Stomach (tissue), 19 donors: ENCODE measurements at places on chromosomes 6 and 20. TPM values are rescaled to one million over a fixed set of nuclear protein-coding genes. Genes with fewer than 3 reads are reported as not detected.

Gene GRM4
- polyA plus RNA-seq = not detected

Gene RIPK1
- 13.0 TPM for polyA plus RNA-seq

Gene SOX4
- polyA plus RNA-seq = 5.3 TPM

Gene BPIFB4
- not detected for polyA plus RNA-seq

DNA sequence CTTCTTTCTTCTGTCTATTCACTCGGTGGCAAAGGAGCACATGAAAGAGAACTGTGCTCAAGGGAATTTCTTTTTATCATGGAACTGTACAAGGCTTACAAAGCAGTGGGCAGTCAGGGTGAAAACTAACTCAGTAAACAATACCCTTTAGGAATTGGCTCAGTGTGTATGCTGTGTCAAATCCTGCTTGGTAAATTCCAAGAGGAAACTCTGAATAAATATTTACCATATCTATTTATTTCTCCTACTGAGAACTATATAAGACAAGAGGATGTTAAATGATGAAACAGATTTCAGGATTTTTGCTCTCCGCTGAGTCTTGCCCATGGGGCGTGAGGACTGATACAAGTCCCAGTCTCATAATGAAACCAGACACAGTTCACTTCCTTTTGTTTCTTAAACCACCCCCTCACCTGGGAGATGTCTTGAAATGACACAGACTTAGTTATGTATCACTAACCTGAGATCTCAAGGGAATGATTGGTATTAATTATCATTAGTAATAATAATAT lies 188.8 kb downstream of the BACH2 start:
- no peaks in the 10 kb centered on the region for H3K27me3 ChIP-seq
- no peaks in the 10 kb centered on the region for H3K36me3 ChIP-seq

- H3K36me3 ChIP-seq = peaks cover 85% of the 10 kb centered on the region
- no peak for DNase-seq
- H3K27ac ChIP-seq = no peak overlapping the region
- no peaks in the 10 kb centered on the region for H3K27me3 ChIP-seq
Observed at GRCh38 chr6:137877113-137877512, 10.1 kb downstream of the TNFAIP3 start.

GRCh38 chr6:35160642-35161041 lies 19.5 kb upstream of the TCP11 start:
- DNase-seq = no peak
- H3K27me3 ChIP-seq = no peaks in the 10 kb centered on the region
- H3K27ac ChIP-seq = no peak overlapping the region
- H3K4me3 ChIP-seq = no peak overlapping the region
- no peaks in the 10 kb centered on the region for H3K36me3 ChIP-seq
- H3K4me1 ChIP-seq = peaks cover 27% of the 10 kb centered on the region

GRCh38 chr6:130982941-130983456 lies 80.0 kb downstream of the EPB41L2 start:
- H3K4me3 ChIP-seq = no peak overlapping the region
- peaks cover 5% of the 10 kb centered on the region for H3K4me1 ChIP-seq
- no peaks in the 10 kb centered on the region for H3K36me3 ChIP-seq
- no peaks in the 10 kb centered on the region for H3K27me3 ChIP-seq
- no peak overlapping the region for H3K27ac ChIP-seq

GRCh38 chr6:131740161-131740560 lies 29.3 kb upstream of the CTAGE9 start:
- no peak overlapping the region for H3K27ac ChIP-seq
- H3K36me3 ChIP-seq = no peaks in the 10 kb centered on the region
- no peak overlapping the region for H3K4me3 ChIP-seq
- H3K4me1 ChIP-seq = no peaks in the 10 kb centered on the region

GRCh38 chr6:203661-204060 lies 88.6 kb upstream of the DUSP22 start:
- no peaks in the 10 kb centered on the region for H3K4me1 ChIP-seq
- no peak overlapping the region for H3K4me3 ChIP-seq
- no peak overlapping the region for H3K27ac ChIP-seq
- peaks cover 3% of the 10 kb centered on the region for H3K27me3 ChIP-seq
- no peaks in the 10 kb centered on the region for H3K36me3 ChIP-seq

DNA sequence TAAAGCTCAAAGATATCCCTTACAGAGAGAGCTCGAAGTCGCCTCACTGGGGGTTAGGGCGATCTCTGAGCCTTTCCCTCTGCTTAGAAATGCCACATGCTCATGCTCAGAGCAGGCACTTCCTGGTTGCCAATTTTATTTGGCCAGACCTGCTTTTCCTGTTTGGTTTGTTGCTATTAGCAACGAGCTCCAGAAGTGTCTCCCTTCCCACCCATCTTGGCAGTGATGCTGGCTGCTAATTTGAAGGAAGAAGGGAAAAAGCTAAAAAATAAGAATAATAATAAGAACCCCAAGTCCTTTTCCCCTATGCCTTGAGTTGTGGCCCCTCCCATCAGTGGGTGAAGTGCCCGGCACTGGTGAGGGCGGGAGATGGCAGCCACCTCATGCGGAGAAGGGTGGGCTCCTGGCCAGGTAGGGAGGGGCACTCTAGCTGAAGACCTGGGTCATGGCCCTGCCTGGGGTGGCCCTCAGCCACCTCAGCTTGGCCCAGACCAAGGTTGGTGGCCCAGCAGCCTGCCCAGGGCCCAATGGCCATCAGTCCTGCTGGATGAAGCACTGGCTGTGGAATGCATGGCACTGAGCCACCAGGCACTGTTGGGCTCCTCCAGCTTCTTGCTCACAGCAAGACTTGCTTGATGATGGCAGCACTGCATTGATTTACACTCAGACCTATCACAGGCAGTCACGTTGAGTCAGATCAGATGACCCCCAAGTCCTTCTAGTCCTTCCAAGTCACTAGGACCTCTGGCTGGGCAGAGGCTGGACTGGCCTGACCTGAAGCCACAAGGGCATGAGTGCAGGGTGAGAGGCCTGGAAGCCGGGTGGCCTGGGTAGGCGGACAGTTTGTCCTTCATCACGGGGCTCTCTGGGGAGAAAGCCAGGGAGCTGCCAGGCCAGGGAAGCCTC lies 79.0 kb downstream of the SYNJ2 start:
- no peaks in the 10 kb centered on the region for H3K27me3 ChIP-seq
- DNase-seq = peak; percentile 72
- H3K27ac ChIP-seq = peak overlapping the region; percentile 74
- H3K4me1 ChIP-seq = peaks cover 17% of the 10 kb centered on the region
- peaks cover 47% of the 10 kb centered on the region for H3K36me3 ChIP-seq
- no peak overlapping the region for H3K4me3 ChIP-seq

DNA sequence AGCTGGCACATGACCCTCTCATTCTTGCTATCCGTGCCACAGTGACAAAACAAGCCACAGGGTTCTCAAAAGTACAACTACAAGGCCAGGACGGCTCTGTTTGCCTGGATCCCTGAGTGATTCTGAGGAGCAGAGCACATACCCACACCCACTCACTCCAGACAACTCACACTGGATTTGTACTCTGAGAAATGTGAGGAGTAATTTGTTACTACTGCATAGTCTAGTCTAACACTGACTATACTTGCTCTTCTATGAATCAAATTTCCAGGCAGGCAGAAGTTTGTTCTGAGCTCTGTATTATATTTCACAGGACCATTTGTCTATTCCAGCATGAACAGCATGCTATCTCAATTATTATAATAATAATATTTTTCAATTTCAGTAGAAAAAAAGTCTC lies 26.7 kb upstream of the SPTLC3 start:
- no peaks in the 10 kb centered on the region for H3K27me3 ChIP-seq
- no peaks in the 10 kb centered on the region for H3K36me3 ChIP-seq
- H3K4me3 ChIP-seq = no peak overlapping the region
- no peak overlapping the region for H3K27ac ChIP-seq

- no peak for DNase-seq
- H3K27ac ChIP-seq = no peak overlapping the region
Observed at GRCh38 chr6:157024745-157025144, 247.6 kb downstream of the ARID1B start.

GRCh38 chr6:156659822-156660198 lies 117.4 kb upstream of the ARID1B start:
- H3K4me3 ChIP-seq = no peak overlapping the region
- no peaks in the 10 kb centered on the region for H3K4me1 ChIP-seq
- no peaks in the 10 kb centered on the region for H3K27me3 ChIP-seq
- no peak overlapping the region for H3K27ac ChIP-seq
- H3K36me3 ChIP-seq = no peaks in the 10 kb centered on the region

DNA sequence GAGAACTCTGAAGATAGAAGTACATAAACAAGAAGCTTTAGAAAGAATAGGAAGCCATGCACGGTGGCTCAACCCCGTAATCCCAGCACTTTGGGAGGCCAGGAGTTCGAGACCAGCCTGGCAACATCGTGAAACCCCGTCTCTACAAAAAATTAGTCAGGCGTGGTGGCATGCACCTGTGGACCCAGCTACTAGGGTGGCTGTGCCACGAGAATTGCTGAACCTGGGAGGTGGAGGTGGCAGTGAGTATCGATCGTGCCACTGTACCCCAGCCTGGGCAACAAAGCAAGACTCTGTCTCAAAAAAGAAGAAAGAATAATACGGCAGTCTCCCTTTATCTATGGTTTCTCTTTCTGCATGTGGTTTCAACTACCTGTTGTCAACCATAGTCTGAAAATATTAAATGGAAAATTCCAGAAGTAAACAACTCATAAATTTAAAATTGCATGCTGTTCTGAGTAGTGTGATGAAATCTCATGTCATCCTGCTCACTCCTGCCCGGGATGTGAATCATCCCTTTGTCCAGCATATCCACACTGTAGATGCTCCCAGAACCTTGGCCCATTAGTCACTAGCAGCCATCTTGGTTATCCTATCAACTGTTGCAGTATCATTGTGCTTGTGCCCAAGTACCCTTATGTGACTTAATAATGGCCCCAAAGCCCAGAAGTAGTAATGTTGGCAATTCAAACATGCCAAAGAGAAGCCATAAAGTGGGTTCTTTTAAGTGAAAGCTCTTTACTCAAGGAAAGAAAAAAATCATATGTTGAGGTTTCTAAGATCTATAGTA lies 22.1 kb downstream of the DEK start:
- H3K27ac ChIP-seq = no peak overlapping the region
- peaks cover 54% of the 10 kb centered on the region for H3K36me3 ChIP-seq
- no peak overlapping the region for H3K4me3 ChIP-seq
- no peak for DNase-seq
- H3K4me1 ChIP-seq = no peaks in the 10 kb centered on the region
